RPMI7951 (cell line): ENCODE measurements at places on chromosomes 7 and 10.
A peak's percentile ranks its signal among the peaks of the same experiment; 100 is the strongest.

DNA sequence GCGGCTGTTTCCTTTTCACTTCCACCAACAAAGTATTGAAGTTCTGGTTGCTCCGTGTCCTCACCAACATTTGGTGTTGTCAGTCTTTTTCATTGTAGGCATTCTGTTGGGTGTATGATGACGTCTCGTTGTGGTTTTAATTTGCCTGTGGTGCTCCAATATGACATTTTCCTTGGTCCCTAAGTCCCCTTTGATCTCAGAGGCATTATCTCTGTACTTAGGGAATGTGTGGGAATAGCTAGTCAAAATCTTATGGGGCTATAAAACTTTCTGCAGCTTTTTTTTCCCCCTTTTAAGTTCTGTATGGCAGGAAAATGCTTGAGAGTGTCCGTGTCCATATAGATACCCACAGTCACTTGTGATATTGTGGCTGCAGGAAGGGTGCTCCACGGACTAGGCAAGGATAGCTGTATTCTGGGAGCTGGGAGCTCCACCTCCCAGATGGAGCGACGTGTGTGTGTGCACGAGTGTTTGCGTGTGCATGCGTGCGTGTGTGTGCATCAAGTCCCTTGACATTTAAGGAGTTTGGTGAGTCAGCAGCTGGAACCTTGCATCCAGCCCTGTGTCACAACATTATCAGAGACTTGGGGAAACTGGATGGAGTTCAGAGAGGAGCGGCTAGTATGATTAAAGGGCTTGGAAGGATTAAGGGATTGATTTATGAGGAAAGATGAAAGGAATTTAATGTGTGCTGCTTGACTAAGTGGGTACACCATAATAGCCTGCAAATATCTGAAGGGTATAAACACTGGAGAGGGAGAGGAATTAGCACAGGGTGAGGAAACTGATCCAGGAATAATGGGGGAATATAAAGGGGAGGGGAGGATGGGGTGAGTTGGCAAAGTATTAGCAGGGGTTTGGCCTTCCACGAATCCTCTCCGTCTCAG, 66.8 kb downstream of the LRMDA start:
- DNase-seq, result peak; percentile 44

DNA sequence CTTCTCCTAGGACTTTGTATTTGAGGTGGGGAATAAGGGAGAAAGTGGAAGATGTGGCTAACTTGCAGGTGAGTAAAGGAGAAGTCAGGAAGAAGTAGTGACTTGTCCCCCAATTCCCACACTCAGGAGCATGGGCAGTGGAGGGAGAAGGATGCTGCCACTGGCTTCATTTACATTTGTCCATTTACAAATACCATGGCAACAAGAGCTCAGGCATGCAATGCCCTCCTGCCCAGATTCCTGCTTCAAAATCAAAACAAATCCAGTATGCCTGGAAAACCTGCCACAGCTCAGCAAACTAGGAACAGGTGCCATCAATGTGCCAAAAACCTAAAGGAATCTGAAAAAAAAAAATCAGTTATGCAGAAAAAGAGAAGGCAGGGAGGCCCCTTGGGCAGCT, 139.9 kb downstream of the KCNMA1 start:
- DNase-seq, result no peak

GRCh38 chr10:103373544-103373943, 5.8 kb downstream of the TAF5 start:
- DNase-seq, result no peak

DNA sequence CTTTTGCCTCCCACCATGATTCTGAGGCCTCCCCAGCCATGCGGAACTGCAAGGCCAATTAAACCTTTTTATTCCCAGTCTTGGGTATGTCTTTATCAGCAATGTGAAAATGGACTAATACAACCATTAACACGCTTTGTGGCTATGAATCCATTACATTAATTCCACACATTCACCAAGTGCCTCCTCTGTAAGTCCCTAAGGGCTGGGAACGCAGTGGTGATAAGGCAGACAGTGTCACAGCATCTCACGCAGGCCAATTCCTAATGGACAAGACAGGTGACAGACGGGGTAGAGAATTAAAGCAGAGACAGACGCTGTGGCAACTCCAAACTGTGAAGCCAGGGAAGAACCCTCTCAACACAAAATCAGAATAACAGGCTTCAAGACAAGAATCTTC, 247.8 kb downstream of the DIP2C start:
- no peak for DNase-seq

DNA sequence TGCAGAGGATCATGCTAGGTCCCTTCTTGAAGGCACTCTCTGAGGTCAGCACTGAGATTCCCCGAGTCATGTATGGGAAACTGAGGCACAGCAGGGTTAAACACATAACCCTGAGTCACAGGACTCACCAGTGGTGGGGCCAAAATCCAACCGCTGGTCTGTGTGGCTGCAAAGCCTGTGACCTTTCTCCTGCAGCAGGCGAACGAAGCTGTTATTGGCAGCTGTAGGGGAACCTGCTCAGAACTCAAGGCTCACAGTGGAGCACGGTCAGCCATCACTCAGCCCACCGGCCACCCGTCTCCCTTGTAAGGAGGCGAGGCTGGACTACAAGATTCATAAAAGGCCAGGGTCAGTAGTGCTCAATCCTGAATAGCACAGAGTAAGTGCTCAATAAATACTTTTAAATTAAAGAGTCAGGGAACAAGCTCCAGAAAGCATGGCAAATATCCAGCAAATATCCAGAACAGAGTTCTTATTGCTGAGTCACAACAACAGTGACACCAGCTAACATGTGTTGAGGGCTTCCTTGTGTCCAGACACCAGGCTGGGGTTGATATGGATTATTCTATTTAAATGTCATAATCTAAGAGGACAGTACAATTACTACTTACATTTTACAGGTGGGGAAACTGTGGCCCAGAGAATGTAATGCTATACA, 34.9 kb downstream of the CHST15 start:
- peak; percentile 30 for DNase-seq

GRCh38 chr10:75432763-75433162, 1.3 kb downstream of the LRMDA start:
- no peak for DNase-seq

GRCh38 chr7:134546955-134547354, 2.0 kb upstream of the AKR1B15 start:
- DNase-seq, result peak; percentile 46

DNA sequence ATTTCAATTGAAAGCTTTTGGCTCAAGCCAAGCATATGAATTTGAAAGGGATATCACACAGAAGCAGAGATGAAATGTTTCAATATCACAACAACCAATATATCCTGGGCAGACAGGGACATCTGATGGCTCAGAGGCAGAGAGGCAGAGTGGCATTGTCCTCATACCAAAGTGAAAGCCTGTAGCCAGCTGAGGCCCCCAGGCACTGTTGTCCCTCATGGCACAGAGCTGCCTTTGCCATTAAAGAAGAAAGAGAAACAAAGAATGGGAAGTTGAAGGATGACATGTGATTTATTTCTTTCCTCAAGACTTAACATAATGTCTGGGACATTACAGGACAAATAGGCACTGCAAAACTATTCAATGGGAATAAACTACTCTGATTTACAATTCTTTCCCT, 504.3 kb upstream of the PCDH15 start:
- no peak for DNase-seq

- DNase-seq, result peak; percentile 73
Observed at GRCh38 chr10:30857803-30858202, 173.9 kb downstream of the ZNF438 start.

- peak; percentile 87 for DNase-seq
Observed at GRCh38 chr10:75358835-75359421, 42.6 kb downstream of the ZNF503 start.

- DNase-seq, result peak; percentile 10
Observed at GRCh38 chr7:26937939-26938623, 73.7 kb upstream of the SKAP2 start.

GRCh38 chr7:101537935-101538595, 91.0 kb downstream of the MYL10 start:
- DNase-seq, result no peak

DNA sequence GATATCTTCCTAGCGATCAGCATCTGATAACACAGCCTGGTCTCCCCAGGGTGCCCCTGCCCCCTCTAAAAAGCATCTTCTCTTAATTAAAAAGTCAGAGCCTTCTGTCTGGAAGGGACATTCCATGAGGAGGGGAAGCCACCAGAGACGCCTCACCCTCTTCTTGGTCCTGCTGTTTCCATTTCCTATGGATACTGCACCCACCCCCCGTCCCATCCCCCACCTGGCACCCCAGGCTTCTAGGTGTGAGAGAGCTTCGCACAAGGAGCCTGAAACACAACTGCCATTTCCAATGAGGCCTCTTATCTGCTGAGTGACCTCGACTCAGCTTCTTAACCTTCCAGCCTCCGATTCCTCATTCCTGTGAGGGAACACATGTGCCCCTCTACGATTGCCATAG, 51.4 kb downstream of the COL13A1 start:
- no peak for DNase-seq
